Renal pelvis (tissue), 12 donors: ENCODE measurements at places on chromosomes 3 and 15. TPM values are rescaled to one million over a fixed set of nuclear protein-coding genes. Genes with fewer than 3 reads are reported as not detected.

- no peak for DNase-seq
These were observed 41.6 kb upstream of the DUT start for GRCh38 chr15:48289628-48290027.

DNA sequence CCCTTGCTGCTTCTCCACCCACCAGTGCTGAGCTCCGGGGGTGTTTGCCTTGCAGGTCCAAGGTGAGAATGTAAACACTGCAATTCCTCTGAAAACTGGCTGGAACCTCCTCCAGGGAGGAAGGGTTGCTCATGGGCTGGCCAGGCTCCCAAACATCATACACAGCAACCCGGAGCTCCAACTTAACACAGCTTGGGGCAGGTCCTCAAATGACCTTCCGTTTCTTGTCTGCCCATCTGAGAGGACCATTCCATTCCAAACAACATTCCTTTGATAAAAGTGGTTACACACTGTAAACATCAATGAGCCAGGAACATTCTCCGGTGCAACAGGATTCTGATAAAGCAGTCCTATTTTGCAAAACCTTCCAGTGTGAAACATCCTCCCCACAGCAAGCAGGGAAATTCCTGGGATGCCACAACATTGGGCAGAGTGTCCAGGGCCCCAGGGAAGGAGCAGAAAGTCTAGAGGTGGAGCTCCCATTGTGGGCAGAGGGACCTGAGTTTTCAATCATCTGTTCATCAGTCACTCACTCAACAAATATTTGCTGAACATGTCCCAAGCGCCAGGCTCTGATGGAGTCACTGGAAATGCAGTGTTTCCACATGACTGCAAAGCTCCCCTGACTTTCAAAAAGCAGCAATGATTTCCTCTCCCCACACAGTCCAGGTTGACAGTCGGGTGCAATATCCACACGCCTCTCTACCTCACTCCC lies 7.3 kb upstream of the HEG1 start:
- DNase-seq, result no peak

DNA sequence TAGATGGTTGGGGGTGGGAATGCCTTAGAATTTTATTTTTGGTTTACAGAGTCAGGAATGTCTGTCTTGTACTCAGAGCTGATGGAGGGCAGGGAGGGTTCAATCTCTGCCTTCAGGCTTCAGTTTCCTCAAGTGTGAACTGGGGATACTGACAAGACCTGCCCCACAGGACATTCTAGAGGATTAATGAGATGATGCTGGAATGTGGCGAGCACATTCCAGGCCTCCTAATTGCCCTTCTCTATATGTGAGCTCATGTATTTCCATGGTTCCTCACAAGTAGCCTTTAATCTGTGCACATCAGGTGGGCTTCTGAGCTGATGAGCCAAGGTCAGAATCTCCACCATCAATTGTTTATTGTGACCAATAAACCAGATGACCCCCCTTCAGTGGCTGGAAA lies 90.4 kb downstream of the CACNA2D3 start:
- no peak for DNase-seq

DNA sequence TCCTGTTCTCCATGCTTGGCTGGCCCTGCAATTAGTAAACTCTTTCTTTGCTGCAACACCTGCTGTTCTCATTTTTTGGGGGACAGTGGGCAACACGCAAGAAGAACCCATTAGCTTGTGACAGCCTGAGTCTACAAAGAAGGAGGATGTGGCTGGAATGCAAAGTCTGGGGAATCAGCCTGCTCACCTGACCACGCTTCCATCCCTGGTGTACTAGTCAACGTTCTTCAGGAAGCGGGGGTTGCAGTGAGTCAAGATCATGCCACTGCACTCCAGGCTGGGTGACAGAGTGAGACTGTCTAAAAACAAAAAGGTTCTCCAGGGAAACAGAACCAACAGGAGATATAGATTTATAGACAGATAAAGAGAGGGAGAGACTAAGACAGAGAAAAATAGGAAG lies 27.7 kb upstream of the KBTBD12 start:
- no peak for DNase-seq

DNA sequence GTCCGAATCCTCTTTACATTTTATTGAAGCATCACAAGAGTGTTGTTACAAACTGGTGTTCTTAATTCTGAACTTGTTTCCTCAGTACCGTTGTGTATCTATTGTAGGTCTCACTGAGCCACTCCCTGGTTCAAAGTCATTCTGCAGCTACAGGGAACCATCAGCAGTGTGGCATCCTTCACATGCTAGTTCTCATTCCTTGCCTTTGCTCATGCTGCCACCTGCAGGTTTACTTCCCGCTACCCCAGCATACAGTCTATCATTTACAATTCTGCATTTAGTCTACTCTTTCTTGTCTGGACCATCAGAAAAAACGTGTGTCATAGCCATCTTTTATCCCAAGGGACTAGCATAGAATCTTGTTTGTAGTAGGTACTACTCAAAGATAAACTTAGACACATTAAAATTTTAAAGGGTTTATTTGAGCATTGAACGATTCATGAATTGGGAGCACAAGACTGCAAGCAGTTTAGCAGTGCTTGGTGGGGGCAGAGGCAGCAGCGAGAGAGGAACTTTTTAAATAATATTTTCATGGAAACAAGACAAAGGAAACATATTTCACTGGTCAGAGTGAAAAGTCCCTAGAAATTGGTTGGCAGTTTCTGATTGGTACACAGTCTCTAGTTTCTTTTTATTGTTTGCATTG lies 402.1 kb downstream of the CADM2 start:
- peak; percentile 11 for DNase-seq

GRCh38 chr3:185837414-185837813 lies 12.6 kb upstream of the IGF2BP2 start:
- DNase-seq, result no peak

DNA sequence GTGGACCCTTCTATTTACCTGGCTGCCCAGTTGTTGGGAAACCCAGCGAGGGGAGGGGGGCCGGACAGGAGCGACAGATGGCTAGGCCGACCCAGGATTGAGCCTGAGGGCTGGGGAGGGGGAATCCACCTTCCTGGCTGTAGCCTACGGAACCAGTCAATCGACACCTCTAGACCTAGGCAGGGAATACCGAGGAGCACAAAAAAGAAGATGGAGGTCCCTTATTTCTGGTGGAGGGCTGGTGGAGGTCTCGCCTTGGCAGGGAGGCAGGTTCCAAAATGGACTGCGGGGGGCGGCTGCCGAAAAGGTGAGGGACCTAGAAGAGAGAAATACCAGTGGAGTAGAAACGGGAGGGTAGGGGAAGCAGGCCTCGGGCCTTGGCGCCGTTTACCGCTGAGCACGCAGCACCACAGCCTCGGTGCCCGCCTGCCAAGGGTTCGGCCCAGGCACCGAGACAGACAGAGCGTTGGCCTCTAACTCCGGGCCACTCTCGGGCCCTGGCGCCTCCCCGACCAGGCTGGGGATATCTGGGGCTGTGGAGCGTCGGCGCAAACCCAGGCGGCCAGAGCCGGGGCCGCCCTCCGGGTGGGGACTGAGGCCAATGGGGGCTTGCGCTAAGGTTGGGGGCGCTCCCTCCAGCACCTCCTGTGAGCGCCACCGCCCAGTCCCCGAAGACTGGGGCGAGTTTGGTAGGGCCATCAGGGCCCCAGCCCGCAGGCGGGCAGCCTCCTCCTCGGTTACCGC lies 1.6 kb downstream of the ANKRD63 start:
- no peak for DNase-seq

- no peak for DNase-seq
These were observed 20.1 kb downstream of the SRGAP3 start for GRCh38 chr3:9229325-9229724.

DNA sequence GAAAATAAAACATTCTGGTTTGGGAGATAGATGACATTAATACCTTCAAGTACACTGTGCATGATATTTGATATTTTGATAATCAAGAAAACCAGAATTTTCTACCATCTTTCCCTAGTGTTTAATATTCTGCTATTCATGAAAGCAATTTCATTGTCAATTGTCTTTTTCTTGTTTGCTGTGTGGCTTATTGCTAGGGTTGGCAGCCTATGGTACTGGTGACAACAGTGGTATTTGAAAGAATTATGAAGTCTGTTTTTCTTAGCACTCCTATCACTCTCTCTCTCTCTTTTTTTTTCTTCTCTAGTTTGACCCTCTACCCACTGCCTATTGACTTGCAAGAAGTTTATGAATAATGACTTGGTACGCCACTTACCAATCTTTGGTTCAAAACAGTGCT lies 15.4 kb downstream of the RNF13 start:
- DNase-seq, result no peak

- DNase-seq, result no peak
These were observed 43.2 kb downstream of the EIF3J start for GRCh38 chr15:44580105-44580504.

DNA sequence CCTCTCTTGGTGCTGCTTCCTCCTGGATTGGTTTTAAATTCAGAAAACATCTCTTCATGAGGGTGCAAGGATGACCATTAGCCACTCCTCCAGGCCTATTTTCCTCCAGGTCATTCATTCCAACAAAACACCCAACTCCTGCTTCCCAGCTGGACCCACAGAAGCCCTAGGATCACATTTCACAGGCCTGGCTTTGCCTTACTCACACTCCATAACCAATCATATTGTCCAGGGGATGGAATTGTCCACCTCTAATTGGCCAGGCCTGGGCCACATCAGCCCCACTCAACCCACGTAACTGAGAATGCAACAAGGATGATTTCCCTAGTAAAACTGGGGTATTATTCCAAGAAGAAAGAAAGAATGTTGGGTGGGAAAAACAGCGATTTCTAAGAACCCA lies 616.7 kb upstream of the SUCLG2 start:
- DNase-seq, result no peak

GRCh38 chr3:154121701-154122551 lies 736 bp downstream of the ARHGEF26 start:
- DNase-seq, result peak; percentile 36

DNA sequence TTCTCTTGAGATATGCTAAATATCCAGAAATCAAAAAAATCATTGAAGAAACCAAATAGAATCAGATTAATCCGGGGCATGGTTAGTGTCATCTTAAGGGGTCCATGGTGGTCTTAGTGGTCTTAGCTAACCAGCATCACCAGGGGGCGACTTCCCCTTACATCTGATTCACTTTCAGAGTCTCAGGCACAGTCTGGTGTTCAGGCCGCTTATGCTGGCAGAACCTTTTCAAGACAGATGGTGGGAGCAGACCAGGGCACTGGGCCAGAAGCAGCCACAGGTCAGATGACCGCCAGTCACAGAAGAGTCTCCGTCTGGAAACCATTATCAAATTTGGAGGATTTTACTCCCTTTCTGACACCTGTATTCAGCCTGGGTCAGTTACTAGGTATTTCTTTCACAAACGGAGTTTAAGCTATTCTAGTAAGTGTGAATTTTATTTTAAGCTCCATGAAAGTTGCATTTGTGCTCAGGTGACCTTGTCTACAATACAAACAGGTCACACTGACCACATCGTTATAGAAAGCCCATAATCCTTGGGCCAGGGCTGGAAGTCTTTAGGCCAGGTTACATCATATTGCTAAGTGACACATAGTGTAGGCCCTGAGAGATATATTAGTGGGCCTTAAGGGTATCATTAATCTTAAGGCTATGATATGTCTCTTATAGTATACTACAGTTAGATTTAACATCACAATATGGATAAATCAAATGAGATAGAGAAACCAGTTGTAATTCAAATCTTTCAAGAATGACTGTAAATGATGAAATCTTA lies 365.5 kb downstream of the GBE1 start:
- no peak for DNase-seq

- DNase-seq, result no peak
These were observed 293.5 kb upstream of the SUCLG2 start for GRCh38 chr3:67947808-67948508.

DNA sequence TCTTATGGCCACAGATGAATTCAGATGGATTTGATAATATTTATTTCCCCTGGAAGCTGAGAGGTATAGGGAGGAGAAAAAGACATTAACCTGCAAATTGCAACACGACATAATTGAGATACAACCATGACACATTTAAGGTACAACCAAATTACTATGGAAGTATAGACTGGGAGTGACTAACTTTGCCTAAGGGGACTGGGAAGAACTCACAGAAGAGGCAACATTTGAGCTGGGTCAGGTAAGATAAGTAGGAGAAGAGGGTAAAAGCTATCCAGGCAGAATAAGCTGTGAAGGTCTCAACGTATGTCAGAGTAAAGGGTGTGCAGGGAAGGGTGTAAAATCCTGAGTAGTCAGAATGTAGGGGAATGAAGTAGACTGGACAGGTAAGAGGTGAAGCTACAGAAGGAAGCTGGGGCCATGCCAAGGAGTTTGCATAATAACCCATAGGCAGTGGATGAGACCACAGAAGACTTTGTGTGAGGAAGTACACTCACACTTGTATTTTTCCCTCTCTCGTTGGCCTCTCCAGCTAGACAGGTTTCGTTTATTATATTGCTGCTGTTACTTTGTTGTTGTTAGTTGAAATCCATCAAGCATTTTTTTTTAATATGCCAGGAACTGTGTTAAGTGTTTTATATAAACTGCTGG lies 28.0 kb upstream of the PTX3 start:
- DNase-seq, result no peak

- DNase-seq, result no peak
These were observed 27.8 kb downstream of the IL5RA start for GRCh38 chr3:3082234-3082924.

DNA sequence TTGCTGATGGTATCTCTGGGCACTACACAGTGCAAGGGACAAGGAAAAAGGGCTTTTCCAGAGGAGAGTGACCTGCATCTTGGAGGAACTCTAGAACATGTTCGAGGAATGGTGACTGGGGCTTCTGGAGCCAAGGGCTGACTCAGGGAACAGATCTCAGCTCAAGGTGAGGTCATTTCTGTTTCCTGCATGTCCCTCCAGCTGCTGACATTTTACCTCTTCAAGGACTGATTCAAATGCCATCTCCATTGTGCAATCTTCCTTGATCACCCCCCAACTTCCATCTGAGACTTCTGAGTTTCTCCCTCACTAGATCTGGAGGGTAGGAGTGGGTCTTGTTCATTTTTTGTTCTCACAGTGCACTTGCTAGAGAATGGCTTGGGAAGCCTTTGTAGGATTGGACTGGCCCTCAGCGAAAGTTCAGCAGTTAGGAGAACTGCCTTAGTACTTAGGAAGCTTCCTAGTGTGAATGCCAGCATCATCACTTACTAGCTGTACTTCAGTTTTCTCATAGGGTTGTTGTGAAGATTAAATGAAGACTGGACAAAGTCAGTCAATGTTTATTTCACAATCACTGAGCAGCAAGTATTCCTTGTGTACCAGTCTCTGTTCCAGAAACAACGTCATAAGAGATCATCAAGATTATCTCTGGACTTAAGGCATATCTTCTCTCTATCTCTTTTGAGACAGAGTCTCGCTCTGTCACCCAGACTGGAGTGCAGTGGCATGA lies 2.6 kb upstream of the IDH3A start:
- DNase-seq, result no peak

The UBE2E2 gene
- polyA plus RNA-seq, result 57.2 TPM

The CACNA1D gene
- polyA plus RNA-seq, result 17.7 TPM

The P2RY1 gene
- polyA plus RNA-seq, result 2.2 TPM

The GPR156 gene
- 2.9 TPM for polyA plus RNA-seq

The KLHL18 gene
- 13.5 TPM for polyA plus RNA-seq

The KLHL40 gene
- 0.07 TPM for polyA plus RNA-seq
